Astrocyte of the spinal cord (primary cell): ENCODE measurements at places on chromosomes 6 and 20.

DNA sequence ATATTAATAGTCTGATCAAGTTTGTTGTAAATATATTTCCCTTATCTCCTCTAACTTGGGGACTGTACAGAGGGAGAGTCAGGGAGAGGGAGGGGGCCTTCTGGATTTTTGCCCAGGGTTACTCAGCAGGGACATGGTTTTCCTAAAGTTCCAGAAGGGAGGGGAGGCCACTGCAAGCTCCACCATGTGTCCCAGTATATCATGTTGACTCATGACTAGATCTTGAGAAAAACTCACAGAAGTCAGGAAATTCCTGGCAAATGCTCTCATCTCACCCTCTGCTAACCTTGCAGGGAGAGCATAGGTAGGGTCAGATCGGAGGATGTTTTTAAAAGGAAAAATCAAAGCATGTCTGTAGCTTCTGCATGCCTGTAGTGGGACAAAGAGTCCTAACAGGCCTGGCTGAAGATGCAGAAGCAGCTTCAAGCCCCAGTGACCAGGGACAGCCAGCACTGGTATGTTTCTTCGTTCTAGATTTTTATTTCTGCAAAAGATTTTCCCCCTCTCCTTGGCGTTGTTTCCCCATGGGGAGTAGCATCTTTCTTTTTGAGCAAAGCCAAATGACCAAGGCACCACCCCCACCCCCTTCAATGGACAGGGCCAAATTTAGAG is 272.9 kb upstream of the SUPT3H start:
- DNase-seq, result peak; percentile 96

- DNase-seq, result peak; percentile 22
Measured at GRCh38 chr6:131787079-131787478, 20.7 kb upstream of the ENPP1 start.

DNA sequence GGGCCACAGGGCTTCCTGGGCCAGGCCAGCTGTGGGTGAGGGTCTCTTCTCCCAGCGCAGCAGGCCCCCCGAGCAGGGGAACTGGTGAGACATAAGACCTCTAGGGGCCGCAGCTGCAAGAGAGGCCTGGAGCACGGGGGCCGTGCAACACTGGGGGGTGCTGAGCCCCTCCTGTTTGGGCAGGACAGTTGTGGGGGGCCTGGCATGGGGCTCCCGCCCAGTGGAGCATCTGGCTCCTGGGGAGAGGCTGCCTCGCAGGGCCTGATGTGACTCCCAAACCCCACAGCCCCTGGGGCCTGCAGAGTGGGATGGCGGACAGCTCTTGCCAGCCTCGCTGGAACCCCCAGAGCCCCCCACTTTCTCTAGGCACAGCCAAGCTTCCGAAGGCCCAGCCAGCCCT is 16.9 kb upstream of the GATA5 start:
- no peak for DNase-seq

GRCh38 chr20:13202565-13202964 is 18.5 kb upstream of the ISM1 start:
- no peak for DNase-seq

GRCh38 chr20:32871627-32872160 is 13.0 kb downstream of the EFCAB8 start:
- no peak for DNase-seq

GRCh38 chr6:108847738-108848115 is 495 bp upstream of the ARMC2 start:
- no peak for DNase-seq

DNA sequence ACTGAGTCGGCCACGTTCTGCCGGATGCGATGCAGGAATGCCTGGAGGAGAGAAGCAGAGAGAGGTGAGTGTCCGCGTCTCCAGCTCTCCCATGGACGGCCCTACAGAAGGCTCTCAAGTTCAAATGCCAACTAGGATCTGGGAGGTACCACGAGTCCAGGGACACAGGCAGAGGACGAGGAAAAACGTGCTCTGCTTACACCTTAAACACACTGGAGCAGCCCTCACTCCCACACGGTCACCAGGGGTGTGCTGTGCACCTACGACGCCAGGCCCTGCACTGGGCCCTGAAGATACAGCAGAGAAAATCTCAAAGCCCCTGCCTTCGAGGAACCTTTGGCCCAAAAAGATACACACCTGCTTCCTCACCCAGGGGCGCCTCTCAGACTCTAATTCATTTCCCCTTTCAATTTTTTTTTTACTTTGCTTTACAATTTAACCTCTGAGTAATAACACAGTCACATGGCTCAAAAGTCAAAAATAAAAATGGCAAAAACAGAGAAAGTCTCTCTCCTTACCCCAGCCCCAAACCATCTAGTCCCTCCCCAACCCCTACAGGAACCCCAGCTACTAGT is 79.9 kb downstream of the PREX1 start:
- no peak for DNase-seq

GRCh38 chr6:35181308-35181932 is 32.3 kb upstream of the SCUBE3 start:
- DNase-seq, result peak; percentile 64

DNA sequence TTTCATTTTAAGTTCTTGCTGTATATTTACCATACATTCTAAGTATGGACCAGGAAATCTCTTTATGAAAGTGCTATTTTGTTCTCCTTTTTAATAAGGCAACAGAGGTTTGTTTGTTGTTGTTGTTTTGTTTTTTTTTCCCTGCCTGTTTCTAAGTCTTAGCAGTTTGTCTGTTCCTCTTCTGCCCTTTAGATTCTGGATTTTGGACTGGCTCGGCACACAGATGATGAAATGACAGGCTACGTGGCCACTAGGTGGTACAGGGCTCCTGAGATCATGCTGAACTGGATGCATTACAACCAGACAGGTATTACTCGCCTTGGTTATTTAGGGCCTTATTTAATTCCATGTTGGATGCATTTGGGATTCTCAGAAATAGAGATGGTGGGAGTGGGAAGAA is 48.0 kb downstream of the MAPK14 start:
- no peak for DNase-seq

DNA sequence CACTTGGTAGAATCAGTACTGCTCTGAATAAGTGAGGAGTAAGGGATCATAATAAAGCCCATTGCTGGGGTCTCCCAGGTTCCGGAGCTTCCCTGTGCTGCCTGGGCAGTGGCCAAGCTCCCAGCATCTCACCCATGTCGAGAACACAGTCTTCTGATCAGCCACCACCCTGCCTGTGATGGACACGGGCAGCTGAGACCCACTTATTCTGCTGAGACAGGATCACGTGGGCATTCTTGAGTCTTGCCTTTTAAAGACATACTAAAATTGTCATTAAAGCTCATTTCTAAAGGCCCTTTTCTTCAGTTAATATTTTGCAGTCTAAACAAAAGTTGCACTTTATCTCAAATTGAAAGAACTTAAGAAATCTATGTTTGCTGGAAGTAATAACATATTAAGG is 42.7 kb upstream of the SLC22A2 start:
- DNase-seq, result no peak

DNA sequence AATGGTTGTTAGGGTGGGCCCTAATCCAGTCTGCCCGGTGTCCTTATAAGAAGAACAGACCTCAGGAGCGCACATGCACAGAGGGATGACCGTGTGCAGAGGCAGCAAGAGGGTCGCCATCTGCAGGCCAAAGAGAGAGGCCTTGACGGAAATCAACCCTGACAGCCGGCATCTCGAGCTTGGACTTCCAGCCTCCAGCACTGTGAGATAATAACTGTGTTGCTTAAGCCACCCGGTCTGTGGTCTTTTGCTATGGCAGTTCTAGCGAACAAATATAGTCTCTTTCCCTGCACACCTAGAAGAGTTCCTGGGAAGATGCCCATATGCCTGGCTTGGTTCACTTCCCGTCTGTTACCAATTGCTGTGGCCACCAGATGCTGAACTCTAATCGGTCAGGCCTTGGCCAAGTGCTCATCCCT is 35.3 kb upstream of the PTGIS start:
- DNase-seq, result peak; percentile 36

GRCh38 chr6:25336996-25337395 is 57.8 kb downstream of the CARMIL1 start:
- no peak for DNase-seq

DNA sequence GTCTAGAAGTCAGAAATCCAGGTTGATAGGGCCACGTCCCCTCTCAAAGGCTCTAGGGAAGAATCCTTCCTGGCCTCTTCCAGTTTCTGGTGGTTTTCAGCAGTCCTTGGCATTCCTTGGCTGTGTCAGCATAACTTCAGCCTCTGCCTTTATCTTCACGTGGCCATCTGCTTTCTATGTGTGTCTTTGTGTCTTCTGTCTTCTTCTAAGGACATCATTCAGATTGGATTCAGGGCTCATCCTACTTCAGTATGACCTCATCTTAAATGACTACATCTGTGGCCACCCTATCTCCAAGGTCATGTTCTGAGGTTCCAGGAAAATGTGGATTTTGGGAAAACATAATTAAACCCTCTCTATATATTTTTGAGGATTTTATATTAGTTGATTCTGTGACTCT is 23.0 kb downstream of the C6orf89 start:
- no peak for DNase-seq

GRCh38 chr6:119173249-119174084 is 95.0 kb upstream of the FAM184A start:
- DNase-seq, result no peak
